ENCODE measurements at places on chromosomes 4 and X. TPM values are rescaled to one million over a fixed set of nuclear protein-coding genes. Genes with fewer than 3 reads are reported as not detected.

DNA sequence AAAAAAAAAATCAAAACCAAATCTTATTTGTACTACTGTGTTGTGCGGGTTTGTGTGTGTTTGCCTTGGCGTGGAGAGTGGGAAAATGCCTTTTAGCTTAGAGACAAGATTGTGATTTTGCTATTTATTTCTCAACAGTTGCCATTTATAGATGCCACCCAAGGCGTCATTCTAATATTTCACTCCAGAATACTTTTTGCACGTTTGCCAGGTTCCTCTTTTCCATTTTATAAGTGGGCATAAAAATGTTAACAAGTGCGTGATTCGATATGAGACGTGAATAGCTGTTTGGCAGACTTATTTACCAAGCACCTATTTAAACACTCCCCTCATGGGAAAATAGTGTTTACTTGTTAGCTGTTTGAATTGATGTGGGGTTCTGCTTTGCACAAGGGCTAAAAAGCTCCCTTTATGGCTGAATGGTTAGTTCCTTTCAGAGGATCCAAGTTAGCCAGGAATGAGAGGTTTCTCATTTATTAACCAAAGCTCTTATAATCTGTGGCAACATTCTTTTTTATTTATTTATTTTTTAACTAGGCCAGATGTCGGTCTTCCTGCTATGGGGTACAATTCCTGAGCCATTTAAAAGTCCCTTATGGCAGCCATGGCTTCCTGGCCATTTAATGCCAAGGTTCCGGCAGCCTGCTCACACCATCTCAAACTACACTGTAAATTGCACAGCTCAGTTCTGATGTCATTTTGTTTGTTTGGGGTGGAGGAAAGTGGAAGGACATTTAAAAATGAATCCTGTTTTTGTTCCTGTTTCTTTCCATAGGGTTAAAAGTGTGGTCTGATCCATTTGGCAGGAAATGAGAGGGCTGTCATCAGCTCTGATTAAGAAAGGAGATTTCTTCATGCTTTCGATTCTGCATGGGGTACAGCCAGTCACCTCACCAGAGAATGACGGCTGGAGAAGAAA is 14.6 kb downstream of the SMIM20 start:
- no peak for DNase-seq

DNA sequence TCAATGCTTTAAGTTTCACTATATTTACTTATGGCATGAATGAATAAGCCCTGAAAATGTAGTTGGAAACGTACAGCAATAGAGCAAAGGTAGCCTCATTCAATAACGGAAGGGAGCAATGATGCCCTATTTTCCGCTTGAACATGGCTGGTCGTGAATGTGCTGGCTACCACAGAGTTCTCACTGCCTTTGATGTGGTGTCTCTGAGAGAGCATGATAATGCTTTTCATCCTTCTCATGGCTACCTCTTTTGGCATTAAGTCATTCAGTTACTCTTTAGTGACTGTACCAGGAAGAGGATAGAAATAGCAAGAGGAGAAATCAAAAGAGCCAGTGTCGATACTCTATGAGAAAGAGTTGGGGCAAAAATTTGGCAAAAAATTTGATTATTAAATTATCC is 308.0 kb downstream of the PPP3CA start:
- no peak for DNase-seq

GRCh38 chrX:136867518-136867917 is 13.0 kb downstream of the RBMX start:
- DNase-seq = no peak

- peak; percentile 33 for DNase-seq
Observed at GRCh38 chrX:101429934-101430333, 21.9 kb downstream of the HNRNPH2 start.

DNA sequence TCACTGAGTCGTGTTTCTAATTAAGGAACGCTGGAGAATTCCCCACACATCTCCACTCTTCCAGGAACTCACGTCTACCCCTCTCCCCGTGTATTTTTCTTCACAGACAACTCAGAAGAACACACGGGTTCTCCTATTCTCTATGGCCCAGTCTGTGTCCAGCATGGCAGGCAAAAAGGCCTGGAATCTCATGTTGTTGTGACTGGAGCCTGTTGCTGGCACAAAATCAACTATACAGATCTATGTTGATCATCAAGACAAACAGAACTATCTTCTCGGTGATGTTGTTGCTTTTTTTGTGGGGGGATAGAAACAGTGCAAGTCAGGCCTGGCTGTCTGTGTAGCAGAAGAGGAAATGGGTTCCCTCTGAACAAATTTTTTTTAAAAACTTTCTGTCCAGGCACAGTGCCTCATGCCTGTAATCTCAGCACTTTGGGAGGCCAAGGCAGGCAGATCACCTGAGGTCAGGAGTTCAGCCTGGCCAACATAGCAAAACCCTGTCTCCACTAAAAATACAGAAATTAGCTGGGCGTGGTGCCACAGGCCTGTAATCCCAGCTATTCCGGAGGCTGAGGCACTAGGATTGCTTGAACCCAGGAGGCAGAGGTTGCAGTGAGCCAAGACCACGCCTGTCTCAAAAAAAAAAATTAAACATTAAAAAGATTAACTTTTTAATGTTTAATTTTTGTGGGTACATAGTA is 50.5 kb upstream of the CBR4 start:
- DNase-seq = peak; percentile 64

Gene SMR3B
- not detected for polyA plus RNA-seq

Measured in muscle of back (tissue), 13 donors.